ENCODE measurements at places on chromosomes 7 and 10.

GRCh38 chr10:61410353-61411070, 42.7 kb downstream of the TMEM26 start:
- DNase-seq = no peak

- DNase-seq = no peak
Measured at GRCh38 chr7:51000956-51001355, 218.3 kb upstream of the GRB10 start.

DNA sequence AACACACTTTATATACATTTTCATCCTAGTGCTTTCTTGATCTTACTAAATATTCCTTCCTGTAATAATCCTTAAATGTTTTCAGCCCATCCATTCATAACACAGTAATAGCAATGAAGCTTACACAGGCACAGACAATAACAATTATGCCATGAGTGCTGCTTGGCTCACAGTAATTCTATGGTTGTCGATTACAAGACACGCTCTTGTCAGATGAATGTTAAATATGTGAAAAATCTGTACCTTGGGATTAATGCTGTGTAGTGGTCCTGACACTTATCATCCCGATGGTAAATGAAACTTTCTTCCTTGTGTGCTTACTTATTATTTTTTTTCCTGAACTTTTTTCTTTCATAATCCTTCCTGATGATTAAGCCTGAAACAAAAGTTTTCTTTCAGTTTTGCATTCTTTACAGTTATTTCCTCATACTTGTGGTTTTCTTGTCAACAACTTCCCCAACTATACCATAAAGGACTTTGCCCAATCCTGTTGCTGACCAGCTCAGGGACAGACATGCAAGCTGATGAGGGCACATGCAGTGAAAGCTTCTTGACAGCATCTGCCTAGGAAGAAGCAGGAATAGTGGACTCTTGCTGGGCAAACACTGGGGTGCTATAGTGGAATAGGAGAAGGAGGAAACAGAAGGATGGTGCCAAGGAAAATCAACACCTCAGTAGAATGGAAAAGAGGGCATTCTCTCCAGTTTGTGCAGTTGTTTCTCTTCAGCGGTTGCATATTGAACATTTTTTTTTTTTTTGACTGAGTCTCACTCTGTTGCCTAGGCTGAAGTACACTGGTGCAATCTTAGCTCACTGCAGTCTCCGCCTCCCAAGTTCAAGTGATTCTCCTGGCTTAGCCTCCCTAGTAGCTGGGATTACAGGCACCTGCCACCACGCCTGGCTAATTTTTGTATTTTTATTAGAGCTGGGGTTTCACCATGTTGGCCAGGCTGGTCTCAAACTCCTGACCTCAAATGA, 6.7 kb upstream of the MGAM2 start:
- DNase-seq = no peak

DNA sequence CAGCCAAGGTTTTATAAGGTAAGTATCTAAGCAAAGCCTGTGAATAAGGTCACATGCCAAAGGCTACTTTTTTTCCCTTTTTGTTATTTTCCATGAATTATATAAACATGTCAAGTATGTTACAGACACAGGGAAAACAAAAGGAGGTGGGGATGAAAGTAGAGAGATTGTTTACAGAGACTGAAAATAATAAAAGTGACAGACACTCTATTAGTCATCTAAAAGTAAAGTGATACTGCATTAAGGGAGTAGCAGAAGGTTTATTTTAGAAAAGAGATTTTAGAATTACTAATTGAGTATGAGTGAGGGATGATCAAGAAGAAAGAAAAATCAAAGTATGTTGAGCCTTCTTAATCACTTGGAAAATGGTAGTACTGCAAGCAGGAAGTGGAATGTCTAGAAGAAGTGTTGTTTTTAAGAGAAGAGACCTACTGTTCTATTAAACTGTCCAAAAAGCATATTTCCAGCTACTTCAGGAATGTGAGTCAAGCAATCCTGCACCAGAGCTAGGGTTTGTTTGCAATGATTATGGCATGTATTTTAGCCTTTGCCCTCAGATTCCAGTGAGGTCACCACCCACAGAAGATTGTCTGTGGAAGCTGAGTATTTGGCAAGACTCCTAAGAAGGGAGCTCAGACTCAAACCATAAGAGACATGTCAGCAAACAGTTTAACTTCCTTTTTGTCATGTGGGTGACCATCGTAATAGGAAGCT, 177.9 kb upstream of the PLXDC2 start:
- no peak for DNase-seq

GRCh38 chr7:42736931-42737330, 174.9 kb downstream of the C7orf25 start:
- DNase-seq = no peak

DNA sequence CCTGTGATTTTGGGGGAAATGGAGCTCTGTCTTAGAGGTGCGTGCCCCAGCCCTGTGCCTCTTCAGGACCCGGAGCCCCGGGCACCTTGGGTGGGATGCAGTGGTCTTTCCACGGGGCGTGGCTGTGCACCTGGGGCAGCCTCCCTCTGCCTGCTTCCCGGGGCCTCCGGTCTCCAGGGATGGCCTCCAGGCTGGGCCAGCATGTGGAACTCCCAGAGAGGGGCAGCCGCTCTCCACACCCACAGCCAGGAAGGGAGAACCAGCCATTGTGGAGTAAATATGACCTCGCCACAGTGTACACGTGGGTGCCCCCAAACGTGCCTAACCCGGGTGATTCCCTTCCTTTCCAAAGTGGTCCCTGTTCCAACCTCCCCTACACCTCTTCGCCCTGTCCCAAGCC, 52.6 kb downstream of the JAKMIP3 start:
- DNase-seq = no peak

GRCh38 chr7:92768501-92769393, 67.6 kb downstream of the CDK6 start:
- DNase-seq = no peak

DNA sequence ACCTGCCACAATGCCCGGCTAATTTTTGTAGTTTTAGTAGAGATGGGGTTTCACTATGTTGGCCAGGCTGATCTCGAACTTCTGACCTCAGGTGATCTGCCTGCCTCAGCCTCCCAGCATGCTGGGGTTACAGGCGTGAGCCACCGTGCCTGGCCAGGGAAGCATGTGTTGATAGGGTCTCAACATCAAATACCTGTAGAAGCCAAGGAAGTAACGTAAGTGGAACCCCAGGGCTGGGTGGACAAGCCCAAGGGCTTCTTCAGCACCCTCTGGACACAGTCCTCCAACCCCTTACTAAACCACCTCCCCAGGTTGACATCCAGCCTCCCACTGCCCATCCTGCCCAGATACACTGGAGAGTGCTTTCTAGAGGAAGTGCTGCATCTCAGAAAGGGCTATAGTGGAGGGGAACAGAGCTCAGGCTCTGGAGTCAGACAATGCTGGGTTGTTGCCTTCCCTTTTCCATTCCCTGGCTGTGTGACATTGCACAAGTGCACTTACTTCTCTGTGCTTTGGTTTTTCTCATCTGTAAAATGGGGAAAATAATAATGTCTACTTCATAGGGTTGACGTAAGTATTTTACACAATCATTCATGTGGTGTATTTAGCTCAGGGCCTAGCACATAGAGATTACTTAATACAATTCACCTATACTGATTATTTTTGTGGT, 73.9 kb upstream of the KAT6B start:
- no peak for DNase-seq

DNA sequence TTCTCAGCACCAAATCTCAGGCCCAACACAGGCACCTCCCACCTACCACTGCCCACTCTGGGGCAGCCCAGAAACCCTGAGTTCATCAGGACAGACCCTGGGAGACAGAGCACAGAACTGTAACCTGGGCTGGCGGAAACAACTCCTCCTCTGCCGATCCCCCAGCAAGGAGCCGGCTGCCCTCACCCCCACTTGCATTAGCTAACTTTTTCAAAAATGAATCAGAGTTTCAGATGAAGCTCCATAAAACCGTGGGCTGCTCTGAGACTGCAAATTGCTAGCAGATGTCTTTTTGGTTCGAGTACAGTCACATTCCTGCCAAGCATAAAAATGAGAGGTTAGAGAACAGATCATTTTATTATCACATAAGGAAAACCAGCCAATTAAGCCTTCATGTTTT, 93.4 kb upstream of the PARD3 start:
- DNase-seq = no peak

- no peak for DNase-seq
Measured at GRCh38 chr7:112167147-112167546, 39.1 kb downstream of the DOCK4 start.

- DNase-seq = no peak
Measured at GRCh38 chr10:97575127-97575668, 2.6 kb downstream of the ANKRD2 start.

GRCh38 chr10:132430861-132431271, 33.9 kb downstream of the PWWP2B start:
- no peak for DNase-seq

- no peak for DNase-seq
Measured at GRCh38 chr7:123712619-123713018, 36.2 kb downstream of the WASL start.

GRCh38 chr7:117194445-117194844, 128.4 kb downstream of the WNT2 start:
- no peak for DNase-seq

DNA sequence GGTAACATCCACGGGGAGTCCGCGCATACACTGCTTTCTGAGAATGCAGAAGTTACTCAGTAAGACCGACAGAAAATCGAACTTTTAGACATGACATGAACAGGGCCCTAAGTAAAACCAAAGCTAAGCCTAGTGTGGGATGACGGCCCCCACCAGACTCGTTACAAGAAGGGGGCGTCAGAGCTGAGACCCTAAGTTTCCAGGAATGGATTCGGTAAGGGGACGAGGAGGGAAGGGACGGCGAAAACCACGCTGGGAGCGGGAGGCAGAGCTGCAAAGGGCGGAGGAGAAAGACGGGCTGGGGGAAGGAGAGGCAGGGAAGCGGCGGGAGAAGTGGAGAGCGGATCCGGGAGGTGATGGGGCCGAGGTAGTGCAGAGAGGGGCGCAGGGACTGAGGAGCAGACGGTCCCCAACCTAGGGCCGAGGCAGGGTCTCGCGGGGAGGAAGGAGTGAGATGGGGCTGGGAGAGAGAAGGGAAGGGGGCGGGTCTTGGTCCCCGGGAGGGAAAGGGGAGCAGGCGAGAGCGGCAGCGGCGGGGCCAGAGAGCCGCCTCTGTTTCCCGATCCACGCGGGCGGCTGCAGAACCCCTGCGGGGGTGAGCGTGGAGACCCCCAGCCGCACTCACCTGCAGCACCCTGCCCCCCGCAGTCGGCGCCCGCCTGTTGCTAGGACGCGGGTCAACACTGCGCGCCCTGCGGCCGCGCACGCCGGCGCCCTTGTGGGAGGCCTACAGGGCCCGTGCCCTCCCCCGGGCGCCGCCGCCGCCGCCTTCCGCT, 513 bp downstream of the ODAD2 start:
- no peak for DNase-seq

DNA sequence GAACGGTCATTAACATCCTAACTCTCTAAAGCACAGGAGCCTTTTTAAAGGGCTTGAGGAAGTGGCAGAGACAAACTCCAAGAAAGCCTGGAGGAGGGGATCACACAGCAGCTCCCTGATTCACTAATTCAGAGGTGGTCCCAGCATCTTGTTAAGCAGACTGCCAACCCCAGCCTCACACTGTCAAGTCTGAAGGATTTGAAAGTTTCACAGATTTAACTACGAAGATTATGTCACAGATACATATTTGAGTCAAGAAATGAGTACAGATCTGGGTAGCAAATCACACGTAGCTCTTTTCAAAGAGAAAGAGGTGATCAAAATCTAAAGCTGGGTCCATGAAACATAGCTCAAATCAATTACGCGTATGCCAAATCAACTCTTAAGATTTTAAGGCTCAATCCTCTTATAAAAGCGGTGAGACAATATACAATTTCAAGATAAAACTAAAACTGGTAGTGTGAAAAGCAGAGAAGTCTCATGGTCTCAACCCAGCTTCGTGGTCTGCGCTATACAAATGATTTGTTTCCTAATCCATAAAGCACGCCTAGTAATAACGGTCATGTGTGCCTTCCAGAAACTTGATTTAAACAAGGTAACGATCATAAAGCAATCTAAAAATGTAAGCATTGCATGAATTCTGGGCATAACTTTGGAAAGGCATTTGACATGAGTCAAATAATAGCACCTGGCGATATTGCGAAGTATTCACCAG, 229.9 kb upstream of the MKLN1 start:
- peak; percentile 30 for DNase-seq

- DNase-seq = no peak
Measured at GRCh38 chr10:35191523-35191922, 64.9 kb downstream of the CREM start.

- no peak for DNase-seq
Measured at GRCh38 chr10:33559105-33559504, 224.6 kb upstream of the NRP1 start.

DNA sequence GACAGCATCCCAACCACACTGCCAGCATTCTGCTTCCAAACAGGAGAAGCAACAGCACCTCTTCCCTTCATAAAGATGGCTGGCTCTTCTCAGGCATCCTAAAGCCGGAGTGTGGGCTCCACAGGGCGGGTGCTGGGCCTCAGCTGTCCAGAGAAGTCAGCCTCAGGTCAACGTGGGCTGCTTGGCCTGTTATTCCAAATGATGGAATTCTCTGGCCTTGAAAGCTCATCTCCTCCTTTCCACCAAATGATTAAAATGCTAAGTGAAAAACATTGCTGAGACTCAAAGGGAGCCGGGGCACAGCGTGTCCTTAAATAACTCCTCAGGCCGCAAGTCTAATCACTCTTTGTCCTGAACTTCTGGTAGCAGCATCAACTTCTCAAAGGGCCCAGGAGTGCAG, 53.1 kb upstream of the CPXM2 start:
- no peak for DNase-seq

- DNase-seq = no peak
Measured at GRCh38 chr10:77514870-77515269, 122.7 kb downstream of the KCNMA1 start.

DNA sequence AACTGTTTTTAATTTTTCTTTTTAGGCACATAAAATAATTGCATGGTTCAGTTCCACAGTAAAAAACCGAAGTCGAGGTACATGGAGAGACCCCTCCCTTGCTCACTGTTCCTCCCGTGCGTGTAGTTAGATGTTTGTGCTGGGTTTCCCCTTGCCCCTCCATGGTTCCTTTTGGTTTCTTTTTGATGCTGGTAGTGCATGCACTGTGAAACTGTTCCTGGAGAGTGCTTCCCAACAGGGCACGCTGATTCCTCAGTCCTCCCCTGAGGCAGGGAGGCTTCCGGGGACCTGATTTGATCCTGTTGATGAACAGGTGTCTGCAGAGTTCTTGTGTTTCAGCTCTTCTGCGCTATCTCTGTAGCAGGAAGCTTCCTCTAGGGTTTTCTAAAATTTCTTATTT, 69.5 kb downstream of the ADCY1 start:
- no peak for DNase-seq

GRCh38 chr7:156017431-156017830, 205.2 kb upstream of the SHH start:
- no peak for DNase-seq
